ENCODE measurements at places on chromosomes 5 and 9.

DNA sequence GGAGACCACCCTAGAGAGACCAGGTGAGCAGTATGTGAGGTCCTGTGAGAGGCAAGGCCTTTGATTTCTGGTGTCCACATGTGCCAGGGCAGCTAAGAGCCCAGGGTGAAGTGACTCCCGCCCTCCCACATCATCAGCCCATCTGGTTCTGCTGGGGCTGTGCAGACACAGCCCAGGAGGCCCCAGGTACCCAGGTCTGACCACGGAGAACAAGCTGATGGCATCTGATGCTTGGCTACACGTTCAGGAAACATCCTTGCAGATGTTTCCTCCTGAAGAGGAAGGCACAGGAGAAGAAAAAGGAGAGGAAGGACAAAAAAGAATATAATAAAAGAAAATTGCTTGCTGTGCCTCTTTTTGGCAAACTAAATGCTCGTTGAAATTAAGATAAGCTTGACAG lies 225.8 kb downstream of the PAX5 start:
- no peak for DNase-seq

GRCh38 chr9:94277885-94278536 lies 18.9 kb downstream of the ZNF169 start:
- no peak for DNase-seq

DNA sequence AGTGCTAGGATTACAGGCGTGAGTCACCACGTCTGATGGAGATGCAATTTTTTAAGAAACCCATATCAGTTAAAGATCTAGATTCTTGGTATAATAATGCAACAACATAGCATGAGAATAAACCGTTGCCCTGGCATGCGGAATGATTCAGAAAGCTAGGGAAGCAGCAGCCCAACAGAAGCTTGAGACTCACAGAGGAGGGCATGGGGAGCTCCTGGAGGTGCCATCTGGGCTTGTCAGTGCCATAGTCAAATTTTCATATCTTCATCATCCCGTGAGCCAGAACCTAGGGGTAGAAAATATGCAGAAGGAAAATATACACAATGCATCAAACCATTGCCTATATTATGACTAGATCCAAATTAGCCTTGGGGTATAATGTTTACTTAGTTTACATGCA lies 118.7 kb upstream of the ADAMTS16 start:
- no peak for DNase-seq

GRCh38 chr9:8686516-8686915 lies 886.9 kb upstream of the DMAC1 start:
- no peak for DNase-seq

DNA sequence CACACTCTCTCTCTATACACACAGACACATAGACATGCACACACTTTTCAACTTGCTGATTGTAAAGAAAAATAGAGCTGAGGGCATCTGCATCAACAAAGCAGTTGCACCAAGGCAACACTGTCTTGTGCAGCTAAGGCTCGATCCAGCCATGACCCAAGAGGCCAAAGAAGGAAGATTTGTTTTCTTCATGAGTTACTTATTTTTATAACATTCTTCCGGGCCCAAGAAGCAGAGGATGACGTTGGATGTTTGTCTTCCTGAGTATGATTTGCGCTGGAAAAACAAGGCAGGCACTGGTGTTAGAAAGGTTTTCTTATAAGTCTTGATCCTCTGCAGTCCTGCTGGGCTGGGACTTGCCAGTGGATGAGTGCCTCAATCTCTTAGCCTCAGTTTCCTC lies 344.1 kb downstream of the ADAMTS6 start:
- DNase-seq: no peak

DNA sequence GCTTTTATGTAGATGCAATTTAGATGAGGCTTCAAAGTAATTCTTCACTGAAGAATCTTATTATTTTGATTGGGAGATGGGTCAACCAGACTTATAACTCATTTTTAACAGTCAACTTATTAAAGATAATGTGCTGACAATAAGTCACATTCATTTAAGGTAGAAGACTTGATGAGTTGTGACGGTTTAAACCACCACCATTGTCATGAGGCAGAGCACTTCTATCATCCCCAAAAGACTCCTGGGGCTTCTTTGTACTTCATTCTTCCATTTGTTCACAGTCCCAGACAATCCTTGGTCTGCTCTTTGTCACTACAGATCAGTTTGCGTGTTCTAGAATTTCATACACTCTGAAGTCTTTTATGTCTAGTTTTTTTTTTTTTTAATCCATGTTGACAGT lies 346.1 kb downstream of the RASEF start:
- DNase-seq: no peak

- DNase-seq: no peak
Observed at GRCh38 chr5:150778088-150778516, 455 bp upstream of the SMIM3 start.

All from islet precursor cell (in vitro differentiated cells).